ENCODE measurements at places on chromosomes 1 and 21.

GRCh38 chr21:44379991-44380865, 26.8 kb downstream of the TRPM2 start:
- no peaks in the 10 kb centered on the region for H3K36me3 ChIP-seq
- H3K27ac ChIP-seq: no peak overlapping the region

DNA sequence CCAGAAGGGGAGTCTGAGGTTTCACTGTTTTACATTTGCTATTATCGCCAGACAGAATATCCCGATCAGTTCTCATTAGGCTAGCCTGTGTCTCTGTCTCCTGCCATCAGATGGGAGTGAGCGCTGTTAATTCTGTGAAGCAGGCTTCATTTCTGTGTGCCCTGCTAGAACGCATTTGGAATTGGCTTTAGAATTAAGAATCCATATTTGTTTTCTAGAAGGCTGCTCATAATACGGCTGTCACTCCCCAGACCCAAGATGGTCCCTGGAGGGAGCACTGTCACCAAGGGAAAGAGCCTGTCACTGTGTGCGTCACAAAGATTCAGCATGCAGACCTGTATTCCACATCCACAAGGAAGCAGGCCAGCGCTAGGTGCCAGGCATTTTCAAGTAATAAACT, 49.2 kb downstream of the CASQ2 start:
- no peak overlapping the region for H3K4me3 ChIP-seq
- no peaks in the 10 kb centered on the region for H3K27me3 ChIP-seq
- H3K36me3 ChIP-seq: no peaks in the 10 kb centered on the region
- DNase-seq: no peak
- H3K4me1 ChIP-seq: peaks cover 6% of the 10 kb centered on the region
- H3K27ac ChIP-seq: no peak overlapping the region

DNA sequence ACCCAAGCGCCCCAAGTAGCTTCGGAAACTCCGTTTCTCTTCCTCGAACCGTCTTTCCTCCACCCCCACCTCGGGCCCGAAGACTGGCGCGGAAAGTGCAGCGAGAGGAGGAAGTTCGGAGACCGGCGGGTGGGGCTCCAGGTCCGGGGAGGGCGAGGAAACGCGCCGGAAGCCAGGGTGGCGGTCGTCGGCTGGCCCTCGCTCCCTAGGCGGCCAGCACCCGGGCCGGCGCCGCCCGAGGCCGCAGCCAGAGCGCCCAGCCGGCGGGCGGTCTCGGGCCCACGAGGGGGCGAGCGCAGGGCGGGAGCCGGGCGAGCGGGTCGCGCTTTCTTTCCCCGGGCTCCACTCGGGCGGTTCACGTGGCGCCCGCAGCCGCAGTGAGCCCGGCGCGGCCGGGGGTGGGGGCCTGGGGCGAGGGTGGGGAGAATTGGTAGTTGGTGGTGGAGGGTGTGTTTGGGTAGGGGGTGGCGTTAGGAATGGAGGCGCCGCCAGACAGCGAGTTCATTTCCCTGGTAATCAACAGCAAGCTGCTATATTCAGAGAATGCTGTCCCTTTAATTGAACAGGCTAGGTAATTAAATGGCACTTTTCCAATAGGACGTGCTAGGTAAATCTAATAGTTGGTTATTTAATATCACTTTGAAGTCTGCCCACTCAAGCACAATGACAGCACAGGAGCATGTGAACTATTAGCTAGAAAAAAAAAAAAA, 6.7 kb downstream of the LMO4 start:
- peaks cover 11% of the 10 kb centered on the region for H3K4me1 ChIP-seq
- peak overlapping the region; percentile 88 for H3K4me3 ChIP-seq
- H3K27me3 ChIP-seq: no peaks in the 10 kb centered on the region
- no peak overlapping the region for H3K27ac ChIP-seq
- peak; percentile 56 for DNase-seq
- peaks cover 44% of the 10 kb centered on the region for H3K36me3 ChIP-seq

DNA sequence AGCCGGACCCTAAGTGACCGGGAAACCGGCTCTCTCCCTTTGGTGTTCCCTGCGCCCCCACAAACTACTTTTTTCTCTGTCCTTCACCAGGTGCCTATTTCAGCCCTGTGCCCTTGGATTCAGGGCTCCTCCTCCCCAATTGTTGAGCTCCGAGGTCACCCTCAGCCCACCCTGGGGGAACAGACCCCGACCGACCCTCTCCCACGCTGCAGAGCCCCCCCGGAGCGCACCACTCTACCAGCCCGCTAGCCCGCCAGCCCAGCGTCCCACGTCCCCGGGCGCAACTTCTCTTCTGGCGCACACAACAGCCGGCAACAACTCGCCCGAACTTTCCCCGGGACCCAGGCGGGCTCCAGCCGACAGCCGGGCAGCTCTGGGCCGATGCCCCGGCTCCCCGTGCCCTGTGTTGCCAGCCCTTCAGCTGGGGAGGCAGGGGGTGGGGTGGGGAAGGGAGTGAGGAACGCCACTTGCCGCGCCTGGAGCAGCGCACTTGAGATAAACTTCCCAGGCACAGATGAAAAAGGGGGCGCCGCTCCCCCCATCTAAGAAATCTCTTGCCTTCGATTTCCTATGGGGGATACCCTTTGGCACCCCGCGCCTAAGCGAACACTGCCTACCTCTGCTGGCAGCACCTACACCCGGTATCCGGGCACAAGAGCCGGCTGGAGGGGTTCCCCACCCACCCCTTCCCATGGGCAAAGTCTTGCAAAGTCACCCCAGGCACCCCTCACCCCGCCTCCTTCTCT, 997 bp downstream of the CASZ1 start:
- H3K4me1 ChIP-seq: peaks cover 28% of the 10 kb centered on the region
- H3K27ac ChIP-seq: no peak overlapping the region
- peaks cover 76% of the 10 kb centered on the region for H3K27me3 ChIP-seq
- H3K4me3 ChIP-seq: peak overlapping the region; percentile 47

GRCh38 chr1:169048043-169048442, 58.4 kb upstream of the ATP1B1 start:
- H3K27ac ChIP-seq: no peak overlapping the region
- no peaks in the 10 kb centered on the region for H3K4me1 ChIP-seq
- no peak overlapping the region for H3K4me3 ChIP-seq
- no peaks in the 10 kb centered on the region for H3K27me3 ChIP-seq
- H3K36me3 ChIP-seq: no peaks in the 10 kb centered on the region

DNA sequence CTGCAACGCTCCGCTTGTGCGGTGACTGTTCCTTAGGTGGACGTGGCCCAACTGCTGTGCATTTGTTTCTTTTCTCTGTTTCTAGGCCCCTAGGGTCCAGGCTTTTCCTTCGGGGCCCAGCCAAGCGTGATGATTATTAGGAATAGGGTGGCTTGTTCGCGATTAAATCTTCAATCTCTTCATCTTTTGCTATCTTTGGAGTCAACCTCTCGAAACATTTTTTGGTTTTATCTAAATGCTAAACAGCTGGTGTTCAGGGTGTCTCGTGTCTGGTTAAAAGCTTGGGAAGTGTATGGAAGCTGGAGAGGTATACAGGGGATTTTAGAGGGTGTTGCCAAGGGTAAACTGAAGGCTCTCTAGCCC, 844 bp upstream of the PLD5 start:
- H3K27me3 ChIP-seq: peaks cover 44% of the 10 kb centered on the region
- H3K27ac ChIP-seq: no peak overlapping the region
- peak overlapping the region; percentile 51 for H3K4me3 ChIP-seq
- peaks cover 16% of the 10 kb centered on the region for H3K4me1 ChIP-seq

GRCh38 chr1:209307846-209308245, 275.7 kb upstream of the CAMK1G start:
- no peak for DNase-seq
- no peaks in the 10 kb centered on the region for H3K4me1 ChIP-seq
- H3K27me3 ChIP-seq: peaks cover 13% of the 10 kb centered on the region
- no peak overlapping the region for H3K4me3 ChIP-seq
- no peaks in the 10 kb centered on the region for H3K36me3 ChIP-seq

GRCh38 chr1:8226747-8227146, 91.2 kb upstream of the SLC45A1 start:
- H3K27me3 ChIP-seq: no peaks in the 10 kb centered on the region
- no peaks in the 10 kb centered on the region for H3K36me3 ChIP-seq
- DNase-seq: no peak
- no peak overlapping the region for H3K4me3 ChIP-seq

- H3K27ac ChIP-seq: no peak overlapping the region
- H3K4me3 ChIP-seq: no peak overlapping the region
- no peaks in the 10 kb centered on the region for H3K27me3 ChIP-seq
- H3K4me1 ChIP-seq: no peaks in the 10 kb centered on the region
These were observed 9.2 kb downstream of the DEGS1 start for GRCh38 chr1:224192082-224192788.

GRCh38 chr1:58702261-58703141, 2.6 kb upstream of the MYSM1 start:
- H3K4me1 ChIP-seq: peaks cover 1% of the 10 kb centered on the region
- no peak overlapping the region for H3K27ac ChIP-seq
- H3K36me3 ChIP-seq: no peaks in the 10 kb centered on the region
- no peak overlapping the region for H3K4me3 ChIP-seq
- H3K27me3 ChIP-seq: no peaks in the 10 kb centered on the region

DNA sequence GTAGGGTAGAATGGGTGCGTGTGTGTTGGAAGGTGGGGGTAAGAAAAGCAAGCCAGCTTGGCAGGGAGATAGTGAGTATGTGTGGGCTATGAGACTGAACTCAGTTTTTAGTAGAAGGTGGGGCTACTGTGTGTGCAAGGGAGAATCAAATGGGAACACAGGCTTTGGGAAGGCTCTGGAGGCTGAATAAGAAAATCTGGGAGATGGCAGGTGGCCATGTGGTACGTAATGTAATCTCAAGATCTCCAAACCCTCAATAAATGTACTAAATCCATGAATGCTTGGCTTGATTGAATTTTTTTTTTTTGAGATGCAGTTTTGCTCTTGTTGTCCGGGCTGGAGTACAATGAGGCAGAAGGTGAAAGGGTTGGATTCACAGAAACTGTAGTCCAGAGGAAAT, 3.5 kb upstream of the ZSCAN20 start:
- H3K4me1 ChIP-seq: peaks cover 15% of the 10 kb centered on the region
- no peak overlapping the region for H3K27ac ChIP-seq
- no peak for DNase-seq
- H3K36me3 ChIP-seq: no peaks in the 10 kb centered on the region

DNA sequence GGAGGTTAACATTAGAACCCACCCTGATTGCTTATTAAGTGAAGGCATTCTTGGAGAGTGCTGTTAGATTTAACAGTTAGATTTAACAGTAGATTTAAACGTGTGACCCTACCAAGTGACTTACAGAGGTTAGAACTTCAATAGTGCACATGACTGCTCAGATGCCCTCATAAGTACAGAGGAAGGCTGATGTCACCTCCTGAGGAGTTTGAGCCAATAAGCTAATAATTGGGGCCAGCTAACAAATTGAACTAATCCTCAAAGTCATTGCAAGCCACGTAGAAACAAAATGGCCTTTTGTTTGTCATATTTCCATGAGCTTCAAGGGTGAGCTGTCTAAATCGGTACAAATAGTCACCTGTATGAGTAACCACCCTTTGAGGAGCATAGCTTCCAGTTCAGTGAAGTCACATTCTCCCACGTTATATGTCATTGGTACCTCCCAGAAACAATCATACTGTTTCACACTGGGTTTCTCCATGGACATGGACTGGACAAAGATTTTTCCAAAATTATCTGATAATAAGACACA, 11.7 kb downstream of the AVPR1B start:
- no peak for DNase-seq
- no peaks in the 10 kb centered on the region for H3K36me3 ChIP-seq
- no peak overlapping the region for H3K4me3 ChIP-seq
- H3K4me1 ChIP-seq: peaks cover 1% of the 10 kb centered on the region

GRCh38 chr1:189205863-189206262, 1271.8 kb downstream of the BRINP3 start:
- no peak overlapping the region for H3K4me3 ChIP-seq
- no peaks in the 10 kb centered on the region for H3K27me3 ChIP-seq
- no peaks in the 10 kb centered on the region for H3K36me3 ChIP-seq

- no peak overlapping the region for H3K4me3 ChIP-seq
- H3K36me3 ChIP-seq: no peaks in the 10 kb centered on the region
- no peak overlapping the region for H3K27ac ChIP-seq
These were observed 46.8 kb upstream of the LAPTM5 start for GRCh38 chr1:30804352-30804751.

GRCh38 chr1:31666263-31666963, 21.7 kb upstream of the PEF1 start:
- H3K27me3 ChIP-seq: no peaks in the 10 kb centered on the region
- DNase-seq: peak; percentile 39
- H3K4me3 ChIP-seq: no peak overlapping the region

GRCh38 chr1:77382366-77382765, 100.5 kb downstream of the AK5 start:
- no peaks in the 10 kb centered on the region for H3K27me3 ChIP-seq
- peaks cover 12% of the 10 kb centered on the region for H3K4me1 ChIP-seq
- DNase-seq: no peak
- H3K27ac ChIP-seq: peak overlapping the region; percentile 65
- H3K4me3 ChIP-seq: no peak overlapping the region

DNA sequence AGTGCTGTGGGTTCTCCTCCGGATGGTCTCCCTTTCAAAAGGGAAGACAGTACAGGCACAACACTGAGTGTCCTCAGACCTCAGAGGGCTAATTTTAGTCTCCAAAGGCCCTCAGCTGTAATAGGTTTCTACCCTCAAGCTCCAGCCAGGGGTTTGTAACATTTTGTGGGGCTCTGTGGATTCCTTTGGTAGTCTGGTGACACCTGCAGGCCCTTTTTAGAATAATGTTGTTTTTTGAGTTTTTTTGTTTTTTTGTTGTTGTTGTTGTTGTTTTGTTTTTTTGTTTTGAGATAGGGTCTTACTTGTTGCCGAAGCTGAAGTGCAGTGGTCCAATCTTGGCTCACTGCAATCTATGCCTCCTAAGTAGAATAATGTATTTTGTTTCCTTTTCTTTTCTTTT, 15.0 kb upstream of the TMEM201 start:
- H3K36me3 ChIP-seq: peaks cover 20% of the 10 kb centered on the region
- no peaks in the 10 kb centered on the region for H3K4me1 ChIP-seq
- H3K27me3 ChIP-seq: no peaks in the 10 kb centered on the region
- H3K27ac ChIP-seq: no peak overlapping the region
- no peak overlapping the region for H3K4me3 ChIP-seq

DNA sequence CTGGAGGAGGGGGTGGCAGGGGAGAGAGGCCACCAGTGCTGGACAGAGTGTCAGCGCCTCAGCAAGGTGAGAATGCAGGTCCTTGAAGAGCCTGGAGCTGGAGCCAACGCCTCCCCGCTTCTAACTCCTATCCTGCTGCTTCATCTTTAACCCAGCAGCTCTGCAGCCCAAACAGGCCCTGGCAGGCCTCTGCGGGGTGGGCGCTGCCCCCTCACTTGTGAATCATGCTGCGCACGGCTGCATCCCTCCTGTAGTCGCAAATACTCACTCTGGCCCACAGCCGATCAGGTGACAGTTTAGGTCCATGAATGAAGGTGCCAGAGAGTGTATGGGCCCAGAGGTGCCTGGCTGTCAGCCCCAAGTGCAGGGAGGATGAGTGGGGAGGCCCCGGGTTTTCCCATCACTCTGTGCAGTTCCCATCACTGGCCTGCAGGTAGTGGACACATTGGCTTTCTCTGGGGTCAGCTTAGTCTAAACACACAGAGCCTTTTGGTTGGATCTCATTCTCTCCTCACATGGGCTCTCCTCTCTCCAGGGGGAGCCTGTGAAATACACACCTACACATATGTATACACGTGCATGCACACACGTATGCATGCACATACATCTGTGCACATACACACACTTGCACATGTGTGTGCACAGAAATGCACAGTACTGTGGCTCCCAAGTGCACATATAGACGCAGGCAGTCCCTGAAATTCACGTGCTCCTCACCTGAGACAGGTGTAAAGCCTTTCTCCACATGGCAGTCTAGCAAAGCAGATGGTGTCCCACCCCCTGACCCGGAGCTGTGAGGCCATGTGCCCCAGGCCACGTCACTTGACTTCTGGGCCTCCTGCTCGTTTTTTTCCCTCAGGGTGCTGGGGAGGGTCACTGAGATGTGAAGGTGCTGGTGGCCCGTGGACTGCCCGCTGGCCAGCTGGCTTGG, 52.0 kb downstream of the TRIM11 start:
- H3K27me3 ChIP-seq: peaks cover 8% of the 10 kb centered on the region
- H3K4me1 ChIP-seq: no peaks in the 10 kb centered on the region
- no peak for DNase-seq
- H3K27ac ChIP-seq: no peak overlapping the region
- no peaks in the 10 kb centered on the region for H3K36me3 ChIP-seq

Measured in mesenchymal stem cell (in vitro differentiated cells and primary cell).